Stimulated activated CD4-positive, alpha-beta T cell treated with anti-CD3 and anti-CD28 coated beads, Interleukin-1b, Interleukin-23, amount 100 ng/mL, for 1 hour (primary cell): ENCODE measurements at places on chromosomes 4 and X.

DNA sequence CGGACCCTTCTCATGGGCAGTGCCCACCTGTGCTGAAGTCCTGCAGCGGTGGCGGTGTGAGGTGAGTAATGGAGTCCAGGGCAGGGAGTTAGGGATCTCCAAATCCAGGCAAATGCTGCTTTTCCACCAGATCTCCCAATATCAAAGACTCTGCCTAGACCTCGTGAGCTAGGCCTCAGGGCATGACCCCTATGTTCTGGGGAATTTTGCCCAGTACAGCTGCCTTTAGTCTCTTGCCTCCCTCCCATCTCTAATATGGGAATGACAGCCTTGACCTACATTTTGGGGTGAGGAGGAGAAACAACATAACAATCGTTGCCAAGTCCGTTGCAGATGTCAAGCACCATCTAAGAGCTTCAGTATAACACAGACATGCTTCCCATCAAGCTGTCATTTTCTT is 7.3 kb downstream of the PAK3 start:
- no peak for DNase-seq

GRCh38 chr4:23232987-23233386 is 540.2 kb downstream of the GBA3 start:
- no peak for DNase-seq

DNA sequence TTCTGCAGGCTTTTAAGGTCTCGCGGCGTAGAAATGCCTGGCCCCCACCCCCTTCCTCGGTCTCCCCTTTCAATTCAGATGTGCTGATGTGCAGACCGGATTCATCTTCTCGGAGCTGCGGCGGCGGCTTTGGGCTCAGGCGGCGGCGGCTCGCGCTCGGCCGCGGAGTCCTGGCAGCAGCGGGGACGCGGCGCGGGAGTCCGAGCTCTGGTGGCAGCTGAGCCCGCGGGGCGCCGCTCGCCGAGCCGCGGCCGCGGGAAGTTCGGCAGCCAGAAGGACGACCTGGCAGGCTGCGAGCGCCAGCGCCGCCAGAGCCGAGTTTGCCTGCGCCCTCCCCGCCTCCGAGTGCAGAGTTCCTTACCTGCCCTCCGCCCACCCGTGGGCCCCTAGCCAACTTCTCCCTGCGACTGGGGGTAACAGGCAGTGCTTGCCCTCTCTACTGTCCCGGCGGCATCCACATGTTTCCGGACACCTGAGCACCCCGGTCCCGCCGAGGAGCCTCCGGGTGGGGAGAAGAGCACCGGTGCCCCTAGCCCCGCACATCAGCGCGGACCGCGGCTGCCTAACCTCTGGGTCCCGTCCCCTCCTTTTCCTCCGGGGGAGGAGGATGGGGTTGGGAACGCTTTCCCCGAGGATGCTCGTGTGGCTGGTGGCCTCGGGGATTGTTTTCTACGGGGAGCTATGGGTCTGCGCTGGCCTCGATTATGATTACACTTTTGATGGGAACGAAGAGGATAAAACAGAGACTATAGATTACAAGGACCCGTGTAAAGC is 448 bp downstream of the TLL1 start:
- DNase-seq = no peak

- no peak for DNase-seq
These were observed 32.0 kb upstream of the DKK2 start for GRCh38 chr4:107068116-107068515.

DNA sequence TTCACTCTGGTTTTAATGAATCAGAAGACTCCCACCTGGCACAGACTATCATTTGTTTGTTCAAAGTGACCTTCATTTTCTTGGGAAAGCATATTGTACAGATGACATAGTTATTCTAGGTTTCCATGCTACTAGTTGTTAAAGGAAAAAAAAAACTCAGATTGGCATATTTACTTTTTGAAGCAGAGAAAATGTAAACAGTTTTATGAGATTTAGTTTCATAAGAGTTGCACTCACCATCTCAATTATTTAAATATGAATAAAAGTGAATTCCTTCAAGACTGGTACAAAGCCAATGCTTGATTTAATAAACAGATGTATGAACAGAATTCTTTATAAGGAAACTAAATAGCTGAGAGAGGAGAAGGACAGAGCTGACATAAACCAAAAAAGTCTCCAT is 280.3 kb upstream of the UGT8 start:
- DNase-seq = no peak

DNA sequence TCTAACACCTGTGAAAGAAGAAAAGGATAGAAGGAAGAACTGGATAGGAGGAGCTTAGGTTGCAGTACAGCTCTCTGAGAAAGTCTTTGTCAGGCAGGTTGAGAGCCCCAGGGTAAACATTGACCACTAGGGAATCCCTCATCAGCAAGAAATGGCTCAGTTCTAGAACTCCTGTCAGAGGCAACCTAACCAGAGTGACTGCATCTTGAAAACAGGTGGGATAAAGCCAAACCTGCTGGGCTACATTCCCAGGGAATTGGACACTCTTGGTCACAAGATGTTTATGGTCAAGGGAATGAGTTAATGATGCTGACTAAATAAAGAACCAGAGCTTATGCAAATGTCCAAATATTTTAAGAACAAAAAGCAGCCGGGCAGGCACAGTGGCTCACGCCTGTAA is 108.3 kb upstream of the MED14 start:
- no peak for DNase-seq

DNA sequence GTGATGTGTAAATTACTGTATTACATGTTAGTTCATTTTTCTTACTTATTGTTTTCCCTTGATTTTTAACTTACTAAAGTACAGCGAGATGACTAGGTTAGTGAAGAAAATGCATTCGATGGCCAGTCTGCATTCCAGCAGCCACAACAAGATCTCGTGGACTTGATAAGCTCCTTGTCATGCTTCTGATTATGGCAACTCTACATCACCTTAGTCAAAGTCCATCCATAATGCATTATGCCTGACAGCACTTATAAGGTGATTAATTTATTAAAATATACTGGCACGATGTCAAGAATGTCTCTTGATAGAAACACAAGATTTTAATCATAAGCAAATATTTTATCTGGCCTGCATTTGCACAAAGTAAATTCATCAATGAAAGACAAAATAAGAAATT is 109.9 kb upstream of the NAP1L5 start:
- DNase-seq = no peak

DNA sequence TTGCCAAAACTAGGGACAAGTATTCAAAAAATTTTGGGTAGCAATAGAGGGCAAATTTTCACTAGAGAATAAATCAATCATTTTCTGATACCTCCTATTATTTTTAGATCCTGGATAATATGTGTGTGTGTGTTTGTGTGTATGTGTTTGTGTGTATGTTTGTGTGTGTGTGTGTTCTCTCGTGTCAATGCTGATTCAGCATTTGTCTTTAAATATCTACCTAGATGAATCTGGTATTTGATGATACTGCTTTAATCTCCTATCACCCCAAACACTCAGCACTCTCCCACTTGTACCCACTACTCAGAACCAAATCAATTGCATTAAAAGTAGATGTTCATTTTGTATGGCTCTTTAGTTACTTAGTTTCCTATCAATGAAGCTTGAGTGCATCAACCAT is 101.3 kb upstream of the NPFFR2 start:
- no peak for DNase-seq

GRCh38 chr4:119731146-119731742 is 102.6 kb upstream of the PDE5A start:
- no peak for DNase-seq

DNA sequence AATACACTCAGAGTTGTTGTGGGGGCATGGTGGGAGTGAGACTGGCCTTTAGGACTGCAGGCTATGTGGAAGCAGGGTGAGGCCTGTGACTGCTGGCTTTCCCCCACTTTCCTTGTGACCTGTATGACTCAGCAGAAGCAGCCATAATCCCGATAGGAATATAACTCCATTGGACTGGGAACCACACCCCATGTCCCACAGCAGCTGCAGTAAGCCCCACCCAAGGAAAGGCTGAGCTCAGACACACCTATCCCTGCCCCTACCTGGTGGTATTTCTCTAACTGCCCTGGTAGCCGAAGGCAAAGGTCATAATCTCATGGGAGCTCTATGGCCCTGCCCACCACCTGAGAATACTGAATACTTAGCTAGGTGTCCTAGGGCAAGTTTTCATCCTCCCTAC is 169.3 kb downstream of the GC start:
- no peak for DNase-seq

- no peak for DNase-seq
These were observed at the start of gene DCLK2 for GRCh38 chr4:150078041-150078578. DCLK2 (plus strand) TSS chr4:150078445; CDS start chr4:150079028, 583 bp downstream.

DNA sequence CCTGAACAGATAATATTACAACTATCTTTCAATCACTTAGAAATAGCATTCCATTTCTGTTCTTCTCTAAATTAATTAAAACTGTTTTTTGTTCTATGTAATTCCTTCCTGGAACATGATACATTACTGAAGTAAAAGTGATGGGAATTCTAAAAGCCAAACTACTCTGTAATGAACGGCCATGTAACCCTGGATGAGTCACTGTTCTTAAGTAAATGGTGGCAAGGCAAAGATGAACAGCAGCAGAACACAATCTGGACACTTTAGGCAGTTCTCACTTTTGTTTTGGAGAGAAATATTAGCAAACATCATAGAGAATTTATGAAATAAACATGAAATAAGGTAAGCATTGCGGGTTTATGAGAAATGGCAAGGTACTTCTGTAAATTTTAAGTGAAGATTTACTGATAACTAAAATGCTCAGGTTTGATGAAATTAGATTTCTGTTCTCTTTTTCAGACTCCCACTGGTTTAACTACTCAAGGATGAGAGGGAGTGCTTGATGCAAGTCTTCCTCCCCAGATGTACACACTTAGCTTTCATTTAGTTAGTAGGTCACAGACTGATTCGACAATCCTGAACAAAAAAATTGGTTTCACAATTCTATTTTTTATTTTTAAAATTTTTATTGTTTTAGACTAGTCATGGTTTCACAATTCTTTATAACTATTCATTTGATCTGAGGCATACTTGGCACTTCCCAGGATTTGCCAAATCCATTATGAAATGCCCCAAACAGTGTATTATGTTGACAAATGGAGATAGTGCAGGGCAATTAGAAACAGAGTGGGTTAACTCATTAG is 964 bp upstream of the GPR82 start:
- no peak for DNase-seq

DNA sequence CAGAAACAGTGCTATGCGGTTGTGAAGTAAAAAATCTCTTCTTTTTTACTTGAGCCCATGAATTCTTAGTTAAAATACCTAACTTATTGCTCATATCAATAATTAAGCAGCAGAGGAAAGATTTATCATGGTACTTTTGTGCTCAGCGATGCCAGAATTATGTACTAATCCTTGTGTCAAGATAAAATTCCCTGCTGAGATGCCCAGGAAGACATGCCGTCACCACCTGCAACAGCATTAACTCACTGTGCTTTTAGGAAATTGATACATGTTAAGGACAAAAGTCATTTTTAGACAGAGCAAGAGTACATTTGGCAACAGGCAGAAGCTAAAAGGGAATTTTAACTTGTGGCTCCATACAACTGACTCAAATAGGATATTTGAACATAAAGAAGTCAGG is 138.9 kb downstream of the NPNT start:
- no peak for DNase-seq

GRCh38 chr4:25861280-25861950 is 1.4 kb downstream of the SEL1L3 start:
- DNase-seq = no peak

- DNase-seq = no peak
These were observed 1222.2 kb downstream of the STIM2 start for GRCh38 chr4:28082686-28083390.

DNA sequence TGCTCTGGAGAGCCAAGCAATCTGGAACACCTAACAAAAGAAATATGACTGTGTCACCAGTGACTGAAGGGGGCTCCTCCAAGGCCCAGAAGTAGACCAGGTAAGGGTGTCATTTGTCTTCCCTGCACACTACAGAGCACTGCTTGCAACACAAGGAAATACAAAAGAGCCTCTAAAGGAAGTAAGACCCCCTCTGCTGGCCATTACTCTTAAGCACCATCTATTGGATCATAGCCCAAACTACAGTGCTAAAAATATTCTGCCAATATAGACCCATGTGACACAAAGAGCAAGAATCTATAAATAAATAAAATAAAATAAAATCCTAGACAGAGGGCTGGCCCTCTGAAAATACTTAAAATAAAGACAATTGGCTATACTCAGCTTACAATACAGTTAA is 528.7 kb downstream of the TMA16 start:
- DNase-seq = no peak

DNA sequence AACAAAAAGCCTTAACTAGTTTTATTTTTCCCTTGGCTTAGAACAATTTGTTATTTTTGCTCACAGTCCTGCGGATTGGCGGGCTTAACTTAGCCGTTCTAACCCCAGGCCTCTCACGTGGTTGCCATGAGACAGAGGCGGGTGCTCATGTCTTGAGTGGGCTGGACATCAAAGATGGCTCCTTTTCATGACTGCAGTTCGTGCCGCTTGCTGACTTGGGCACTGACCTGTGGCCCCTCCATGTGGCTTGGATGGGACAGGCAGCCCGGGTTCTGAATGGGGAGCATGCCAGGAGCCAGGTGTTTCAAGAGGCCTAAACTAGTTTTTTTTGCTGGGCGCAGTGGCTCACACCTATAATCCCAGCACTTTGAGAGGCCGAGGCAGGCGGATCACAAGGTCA is 40.7 kb downstream of the CDS1 start:
- DNase-seq = no peak

GRCh38 chr4:99028187-99028586 is 32.7 kb downstream of the METAP1 start:
- DNase-seq = no peak

DNA sequence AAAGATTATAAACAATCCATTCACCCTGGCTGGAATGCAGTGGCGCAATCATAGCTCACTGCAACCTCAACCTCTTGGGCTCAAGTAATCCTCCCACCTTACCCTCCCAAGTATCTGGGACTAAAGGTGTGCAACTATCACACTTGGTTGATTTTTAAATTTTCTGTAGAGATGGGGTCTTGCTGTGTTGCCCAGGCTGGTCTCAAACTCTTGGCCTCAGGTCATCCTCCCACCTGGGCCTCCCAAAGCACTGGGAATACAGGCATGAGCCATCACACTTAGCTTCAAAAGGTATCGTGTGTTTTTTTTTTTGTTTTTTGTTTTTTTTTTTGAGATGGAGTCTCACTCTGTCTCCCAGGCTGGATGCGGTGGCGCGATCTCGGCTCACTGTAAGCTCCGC is 71.5 kb downstream of the FRYL start:
- no peak for DNase-seq

DNA sequence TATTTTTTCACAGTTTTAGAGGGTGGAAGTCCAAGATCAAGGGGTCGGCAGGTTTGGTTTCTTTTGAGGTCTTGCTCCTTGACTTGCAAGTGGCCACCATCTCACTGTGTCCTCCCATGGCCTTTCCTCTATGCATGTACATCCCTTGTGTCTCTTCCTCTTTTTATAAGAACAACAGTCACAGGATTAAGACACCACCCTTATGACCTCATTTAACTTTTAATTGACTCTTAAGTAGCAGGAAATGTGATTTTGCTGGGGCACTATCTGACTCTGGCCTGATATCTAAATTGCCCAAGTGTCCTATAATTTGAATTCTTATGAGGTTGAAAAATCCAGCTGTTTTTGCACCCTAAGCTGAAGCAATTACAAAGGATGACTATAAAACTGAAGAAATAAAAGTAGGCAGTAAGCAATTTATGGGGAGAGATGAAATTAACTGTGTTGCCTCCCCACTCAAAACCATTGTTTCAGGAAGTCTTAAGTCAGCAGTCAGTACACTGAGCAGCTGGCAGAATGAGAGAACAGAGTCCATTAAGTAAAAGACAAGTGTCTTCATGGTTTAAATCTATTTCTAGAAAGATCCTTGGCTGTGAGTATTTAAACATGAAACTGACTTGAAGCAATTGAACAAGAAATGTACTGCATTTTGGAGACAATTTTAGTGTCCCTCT is 601.3 kb downstream of the SPRY1 start:
- DNase-seq = no peak
